ENCODE measurements at places on chromosomes 3 and 15.

- no peak for DNase-seq
These were observed 2.2 kb downstream of the TFRC start for GRCh38 chr3:196079682-196080081.

- DNase-seq, result no peak
These were observed 460.3 kb upstream of the WNT5A start for GRCh38 chr3:55947406-55947805.

GRCh38 chr3:115108614-115109013 lies 38.5 kb downstream of the ZBTB20 start:
- DNase-seq, result no peak

DNA sequence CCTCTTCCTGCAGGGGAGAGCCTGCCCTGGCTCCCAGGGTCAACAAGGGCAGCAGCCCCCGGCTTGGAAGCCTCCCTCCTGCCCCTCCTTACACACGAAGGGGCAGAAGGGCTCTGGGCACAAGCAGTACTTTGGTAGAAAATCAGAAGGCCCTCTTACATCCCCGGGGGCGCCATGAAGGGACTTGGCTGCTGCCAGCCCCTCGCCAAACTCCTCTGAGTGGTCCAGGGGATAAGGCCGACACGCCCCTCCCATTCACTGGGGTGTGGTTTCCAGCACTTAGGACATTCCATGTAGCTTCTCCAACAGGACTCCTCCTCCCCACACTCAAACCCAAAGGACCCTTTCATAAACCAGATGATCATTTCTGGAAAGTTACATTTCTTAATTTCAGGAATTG lies 1.2 kb upstream of the ST8SIA2 start:
- no peak for DNase-seq

DNA sequence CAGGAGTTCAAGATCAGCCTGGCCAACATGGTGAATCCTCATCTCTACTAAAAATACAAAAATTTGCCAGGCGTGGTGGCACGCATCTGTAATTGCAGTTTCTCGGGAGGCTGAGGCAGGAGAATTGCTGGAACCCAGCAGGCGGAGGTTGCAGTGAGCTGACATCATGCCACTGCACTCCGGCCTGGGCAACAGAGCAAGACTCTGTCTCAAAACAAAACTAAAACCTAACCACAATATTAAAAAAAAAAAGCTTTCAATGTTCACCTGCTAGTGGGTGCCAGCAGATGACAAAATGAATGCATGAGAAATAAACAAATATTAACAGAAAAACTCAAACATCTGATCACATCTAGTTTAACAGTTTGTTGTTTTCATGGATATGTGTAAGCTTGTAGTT lies 9.0 kb downstream of the SLC24A1 start:
- no peak for DNase-seq

DNA sequence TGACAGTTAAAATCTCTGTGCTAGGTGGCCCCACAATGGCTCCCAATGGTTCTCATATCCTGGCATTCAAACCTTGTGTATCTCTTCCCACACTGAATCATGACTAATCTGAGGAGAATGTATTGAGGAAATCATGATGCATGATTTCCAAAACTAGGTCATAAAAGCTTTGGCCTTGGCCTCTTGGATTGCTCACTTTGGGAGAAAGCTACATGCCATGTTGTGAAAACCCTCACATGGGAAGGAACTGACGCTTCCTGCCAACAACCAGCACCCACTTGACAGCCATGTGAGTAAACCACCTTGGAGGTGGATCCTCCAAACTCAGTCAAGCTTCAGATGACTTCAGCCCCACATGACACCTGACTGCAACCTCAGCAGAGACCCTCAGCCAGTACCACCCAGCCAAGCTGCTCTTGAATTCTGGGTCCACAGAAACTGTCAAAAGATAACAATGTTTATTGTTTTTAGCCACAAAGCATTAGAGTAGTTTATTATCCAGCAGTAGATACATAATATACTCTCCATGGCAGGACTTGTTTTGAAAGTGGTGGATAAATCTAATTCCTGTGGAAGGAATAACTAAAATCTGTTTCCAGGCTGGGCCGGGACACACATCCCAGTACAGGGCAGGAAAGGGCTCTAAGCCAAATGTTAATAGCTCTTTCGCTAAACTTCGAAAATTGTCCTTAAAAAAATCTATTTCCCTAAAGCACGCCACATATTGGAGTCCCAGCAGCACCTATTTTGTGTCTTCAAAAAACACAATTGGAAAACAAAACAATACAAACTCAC lies 1.0 kb upstream of the ZNF620 start:
- no peak for DNase-seq

DNA sequence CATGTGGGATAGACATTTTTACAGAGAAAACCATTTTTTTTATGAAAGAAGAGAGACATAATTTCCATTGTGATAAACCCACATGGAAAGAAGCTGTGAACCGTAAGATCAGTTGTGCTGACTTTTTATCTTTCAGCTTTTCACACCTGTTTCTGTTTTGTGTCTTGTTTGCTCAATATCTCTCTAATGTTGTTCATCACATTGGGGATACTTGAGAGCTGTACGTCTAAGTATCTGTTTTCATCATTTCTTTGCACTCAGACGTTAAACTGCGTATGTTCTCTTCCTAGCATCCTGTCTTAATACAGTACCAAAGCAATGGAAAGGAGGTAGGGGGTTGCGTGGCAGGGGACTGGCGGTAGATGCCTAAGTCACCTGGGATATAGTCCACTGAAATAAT lies 449.0 kb downstream of the NAALADL2 start:
- no peak for DNase-seq

- no peak for DNase-seq
These were observed 42.9 kb upstream of the RPL32 start for GRCh38 chr3:12884186-12884680.

GRCh38 chr15:90348456-90348855 lies 3.6 kb upstream of the ZNF774 start:
- DNase-seq, result no peak

DNA sequence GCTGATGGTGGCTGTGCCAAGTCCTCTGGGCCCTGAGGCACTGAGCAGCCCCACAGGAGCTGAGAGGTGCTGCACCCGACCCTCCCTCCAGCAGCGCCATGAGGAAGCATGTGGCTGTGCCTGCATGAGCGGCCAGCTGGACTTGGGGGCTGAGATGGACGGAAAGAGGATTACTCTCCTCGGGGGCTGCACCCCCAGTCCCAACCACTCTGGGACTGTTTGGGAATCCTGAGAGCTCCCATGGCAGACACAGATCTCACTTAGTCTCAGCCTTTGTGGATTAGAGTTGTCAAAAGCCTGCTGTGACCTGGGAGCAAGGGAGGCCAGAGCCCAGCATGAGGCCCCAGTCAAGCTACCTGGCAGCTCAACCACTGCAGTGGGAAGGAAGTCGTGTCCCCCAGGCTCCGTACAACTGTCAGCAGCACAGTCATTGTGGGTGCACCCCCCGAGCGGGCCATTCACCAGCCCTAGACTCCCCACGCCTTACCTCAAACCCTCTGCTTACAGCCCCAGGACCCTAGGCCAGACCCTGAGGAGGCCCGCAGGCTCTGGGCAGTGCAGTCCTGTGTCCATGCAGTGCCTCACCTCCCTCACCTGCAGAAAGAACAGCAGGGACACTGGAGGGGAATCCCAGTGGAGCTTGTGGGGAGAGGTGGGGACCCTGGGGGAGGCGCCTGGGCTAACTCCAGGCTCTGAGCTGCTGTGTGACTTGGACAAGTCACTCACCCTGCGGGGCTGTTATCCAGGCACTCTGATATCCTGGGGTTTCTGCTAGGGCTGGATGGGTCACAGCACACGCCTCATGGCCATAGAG lies 17.1 kb downstream of the PRR23E start:
- DNase-seq, result no peak

DNA sequence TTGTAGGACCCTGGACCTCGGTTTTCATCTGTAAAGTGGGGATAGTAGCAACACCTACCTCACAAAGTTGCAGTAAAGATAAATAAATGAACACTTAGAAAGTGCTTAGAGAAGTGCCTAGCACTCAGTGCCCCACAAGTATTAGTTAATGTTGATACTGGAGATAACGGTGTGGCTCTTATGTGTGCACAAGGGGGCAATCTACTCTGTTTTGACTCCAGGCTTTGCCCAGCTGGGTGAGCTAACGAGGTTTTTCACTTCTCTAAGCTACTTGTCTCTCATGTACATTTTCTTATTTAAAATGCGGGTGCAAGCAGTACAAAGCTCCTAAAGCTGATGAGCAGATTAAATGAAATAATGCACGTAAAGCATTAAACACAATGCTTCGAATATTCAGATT lies 193.5 kb upstream of the ICE2 start:
- DNase-seq, result no peak

DNA sequence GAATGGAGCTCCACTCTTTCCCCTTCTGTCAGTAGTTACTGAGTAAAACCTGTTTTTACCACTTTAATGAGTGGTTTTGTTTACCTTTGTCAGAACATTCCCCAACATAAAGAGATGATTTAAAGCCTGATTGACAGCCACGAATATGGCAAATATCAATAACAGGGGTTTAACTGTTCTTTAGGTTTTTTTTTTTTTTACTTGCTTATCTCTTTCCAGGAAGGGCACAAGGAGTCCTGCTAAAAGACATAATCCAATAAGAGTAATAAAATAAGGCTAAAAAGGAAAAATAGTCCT lies 11.5 kb upstream of the UBE2Q2 start:
- no peak for DNase-seq

- DNase-seq, result no peak
These were observed 34.5 kb upstream of the NR2E3 start for GRCh38 chr15:71775856-71776255.

- DNase-seq, result no peak
These were observed at the start of gene CA12 for GRCh38 chr15:63381301-63382204. CA12 (minus strand) TSS chr15:63381846; CDS start chr15:63381720, 126 bp downstream.

GRCh38 chr15:87704276-87704675 lies 552.3 kb downstream of the NTRK3 start:
- DNase-seq, result no peak

- DNase-seq, result no peak
These were observed 12.4 kb downstream of the SLC2A2 start for GRCh38 chr3:171013822-171014748.

DNA sequence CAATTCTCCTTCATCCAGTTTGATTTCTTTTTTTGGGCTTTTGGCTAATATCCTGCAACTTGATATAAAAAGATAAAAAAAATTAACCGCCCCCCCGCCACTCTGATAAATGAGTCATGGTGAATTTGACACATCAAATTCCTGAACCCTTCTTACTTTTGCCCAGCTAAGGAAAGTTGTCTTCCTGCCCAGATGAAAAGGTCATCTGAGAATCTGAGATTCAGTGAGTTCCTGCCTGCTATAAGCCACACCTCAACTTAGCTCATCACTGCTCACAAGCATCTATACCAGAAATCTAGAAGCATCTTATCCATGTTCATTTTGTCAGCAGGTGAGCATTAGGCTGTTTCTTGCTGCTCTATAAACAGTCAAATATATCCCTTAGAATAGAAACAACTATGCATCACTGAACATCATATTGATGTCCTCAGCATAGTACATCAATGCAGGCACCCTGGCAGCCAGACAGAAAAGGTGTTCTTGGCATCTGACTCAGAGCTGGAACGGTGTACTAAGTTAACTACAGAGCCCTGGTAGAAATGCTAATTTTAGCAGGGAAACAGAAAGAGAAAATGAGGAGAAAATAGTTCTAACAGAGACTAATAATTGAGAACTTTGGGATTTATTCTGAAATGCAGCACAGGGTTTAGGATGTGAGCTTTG lies 77.1 kb downstream of the SEMA6D start:
- DNase-seq, result no peak

- DNase-seq, result no peak
These were observed 10.9 kb upstream of the MESP1 start for GRCh38 chr15:89761929-89762328.

DNA sequence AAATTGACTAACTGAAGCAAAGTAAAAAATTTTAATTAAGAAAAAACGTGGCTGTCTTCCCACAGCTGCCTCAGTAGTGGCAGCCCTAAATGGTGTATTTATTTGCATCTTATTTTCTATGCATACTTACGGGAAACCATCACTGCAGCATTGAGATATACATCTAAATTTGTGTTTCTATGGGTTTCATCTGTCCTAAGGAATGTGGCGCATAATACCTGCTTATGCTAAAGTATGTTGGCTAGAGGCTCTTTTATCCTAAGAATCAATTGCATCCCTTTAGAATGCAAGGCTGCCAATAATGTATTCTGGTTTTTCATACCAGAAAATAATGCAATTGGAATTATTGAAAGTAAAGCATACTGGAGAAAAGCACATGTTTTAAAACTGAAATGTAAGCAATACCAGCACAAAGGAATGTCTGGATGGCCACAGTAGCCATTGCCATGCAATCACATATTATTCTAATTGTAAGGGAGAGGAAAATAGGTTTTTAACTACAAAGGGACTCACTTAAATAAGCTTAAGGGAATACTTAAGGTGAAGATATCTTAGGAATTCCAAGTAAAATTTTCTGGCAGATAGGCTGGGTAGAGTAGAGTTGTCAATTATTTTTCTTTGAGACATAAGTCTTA lies 834.5 kb upstream of the NECTIN3 start:
- no peak for DNase-seq

- no peak for DNase-seq
These were observed 314.7 kb upstream of the CNTN4 start for GRCh38 chr3:1783995-1784394.

DNA sequence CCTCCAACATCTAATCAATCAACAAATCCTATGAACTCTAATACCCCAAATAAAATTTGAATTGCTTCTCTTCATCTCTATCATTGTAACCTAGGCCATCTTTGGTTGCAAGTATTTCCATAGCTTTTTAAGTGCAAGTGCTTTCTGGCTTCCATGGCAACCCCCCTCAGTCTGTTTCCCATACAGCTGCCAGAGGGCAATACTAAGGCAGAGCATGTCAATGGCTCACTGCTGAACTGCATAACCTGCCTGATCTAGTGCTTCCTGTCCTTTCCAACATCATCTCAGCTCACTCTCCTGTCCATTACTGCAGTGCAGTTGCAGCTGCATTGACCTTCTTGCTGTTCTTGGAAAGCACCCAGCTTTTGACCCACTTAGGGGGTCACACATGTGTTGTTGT lies 198.4 kb downstream of the WNT5A start:
- DNase-seq, result no peak

Data from effector memory CD4-positive, alpha-beta T cell (primary cell).